ENCODE measurements at places on chromosomes 12 and 14.

DNA sequence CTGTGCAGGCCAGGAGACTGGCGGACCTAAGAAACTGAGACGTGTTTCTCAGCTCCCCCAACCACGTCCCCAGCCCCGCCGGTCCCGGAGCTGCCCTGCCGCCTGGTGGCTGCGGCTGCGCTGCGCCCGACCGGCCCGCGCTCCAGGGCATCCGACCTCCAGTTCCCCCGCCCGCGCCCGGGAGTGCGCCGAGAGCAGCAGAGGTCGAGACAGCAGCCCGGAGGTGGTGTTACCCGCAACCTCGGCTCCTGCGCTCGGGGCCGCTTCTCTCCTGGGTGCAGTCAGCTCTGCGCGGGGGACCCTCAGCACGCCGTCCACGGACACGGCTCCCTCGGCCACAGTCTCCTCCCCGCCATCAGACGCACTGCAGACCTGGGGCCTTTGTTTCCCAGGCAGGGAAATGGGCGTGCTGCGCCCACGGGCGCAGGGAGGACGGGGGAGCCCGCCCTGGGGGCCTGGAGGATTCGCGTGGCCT lies 21.6 kb upstream of the GPR132 start:
- peak; percentile 89 for DNase-seq

GRCh38 chr14:32211068-32211404 lies 8.0 kb upstream of the RNU6-8 start:
- no peak for DNase-seq

DNA sequence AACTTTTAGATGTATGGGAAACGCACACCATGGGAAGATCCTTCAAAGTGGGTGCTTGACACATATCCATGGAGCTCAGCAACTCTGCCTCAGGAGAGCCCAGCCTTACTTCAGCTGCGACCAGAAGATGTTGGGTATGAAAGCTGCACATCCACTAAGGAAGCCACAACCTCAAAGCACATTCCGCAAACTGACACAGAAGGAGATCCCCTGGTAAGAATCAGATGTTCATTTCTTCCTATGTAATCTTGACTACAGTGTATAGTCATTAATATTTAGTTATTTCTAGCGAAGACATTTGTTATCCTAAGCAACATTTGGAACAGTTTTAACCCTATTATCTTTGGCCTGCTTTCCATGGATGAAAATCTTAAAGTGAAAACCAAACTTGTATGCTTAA lies 374.2 kb downstream of the NAV3 start:
- no peak for DNase-seq

- no peak for DNase-seq
These were observed 59.8 kb upstream of the KRR1 start for GRCh38 chr12:75571204-75571603.

DNA sequence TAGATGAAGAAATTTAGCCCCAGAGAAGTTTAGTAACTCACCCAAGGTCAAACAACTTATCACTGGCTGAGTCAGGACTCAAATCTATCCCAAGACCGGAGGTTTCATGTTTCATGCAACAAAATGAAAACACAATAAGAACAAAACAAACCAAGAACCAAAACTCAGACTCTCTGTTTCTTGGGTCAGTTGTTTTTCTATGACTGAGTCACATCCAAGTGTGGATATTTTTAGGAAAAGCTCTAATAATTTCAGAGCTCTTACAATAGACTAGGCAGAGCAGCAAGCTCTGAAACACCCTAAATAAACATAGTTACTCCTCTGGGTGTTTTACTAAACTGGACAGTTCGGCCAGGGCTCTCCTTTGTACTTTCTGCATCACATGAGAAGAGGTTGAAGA lies 87.6 kb upstream of the PRB2 start:
- no peak for DNase-seq

DNA sequence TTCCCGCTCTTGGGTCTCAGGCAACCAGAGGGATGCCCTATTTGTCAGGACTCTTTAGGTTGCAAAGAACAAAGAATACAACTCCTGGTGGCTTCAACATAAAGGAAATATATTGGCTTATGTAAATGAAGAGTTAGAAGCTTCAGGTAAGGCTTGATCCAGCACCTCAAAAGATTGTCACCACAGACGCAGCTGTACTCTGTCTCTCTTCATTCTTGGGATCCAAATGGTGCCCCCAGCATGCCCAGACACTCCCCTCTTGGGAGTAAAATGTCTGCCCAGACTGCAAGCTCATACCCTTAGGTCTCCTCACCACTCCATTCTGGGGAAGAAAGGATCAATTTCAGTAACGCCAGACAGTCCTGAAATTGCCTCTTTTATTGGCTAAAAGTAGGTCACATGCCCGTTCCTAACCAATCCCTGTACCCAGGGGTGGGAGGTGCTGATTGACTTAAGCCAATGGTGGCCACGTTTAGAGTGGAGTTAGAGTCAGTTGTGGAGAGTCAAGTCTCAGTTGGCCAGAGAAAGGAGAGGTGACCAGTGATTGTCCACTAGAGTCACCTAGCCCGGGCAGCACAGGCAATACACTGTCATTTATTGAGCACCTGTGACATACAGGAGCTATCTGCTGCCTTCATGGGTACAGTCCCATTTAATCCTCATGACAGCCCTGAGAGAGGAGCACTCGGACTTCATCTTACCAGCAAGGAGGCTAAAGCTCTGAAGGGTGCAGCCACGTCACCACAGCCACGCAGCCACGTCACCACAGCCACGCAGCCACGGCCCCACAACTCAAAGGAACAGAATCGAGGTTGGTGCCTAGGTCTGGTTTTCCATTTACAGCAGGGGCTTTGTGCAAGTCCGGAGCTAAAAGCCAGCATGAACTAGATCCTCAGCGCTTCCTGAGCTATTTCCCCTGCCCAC lies 19.7 kb upstream of the BEGAIN start:
- DNase-seq = no peak

GRCh38 chr12:124673801-124674617 lies 106.6 kb upstream of the NCOR2 start:
- DNase-seq = no peak

- DNase-seq = no peak
These were observed 60.0 kb downstream of the DCAF5 start for GRCh38 chr14:69092840-69093422.

DNA sequence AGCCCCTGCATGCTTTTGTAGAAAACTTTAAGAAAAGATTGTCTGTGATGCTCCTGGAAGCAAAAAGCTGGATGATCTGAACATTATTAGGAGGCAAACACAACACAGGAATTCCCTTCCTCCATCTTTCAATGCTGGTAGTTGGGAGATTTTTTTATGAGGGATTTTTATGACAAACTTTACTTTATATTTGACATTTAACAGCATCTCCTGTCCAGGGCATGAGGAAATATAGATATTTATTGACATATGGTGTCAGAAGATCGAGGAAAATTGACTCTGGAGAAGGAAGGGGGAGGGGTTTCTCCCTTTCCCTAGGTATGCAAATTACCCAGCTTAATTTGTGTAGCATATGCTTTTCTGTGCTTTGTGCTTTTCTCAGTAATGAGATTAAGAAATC lies 37.8 kb upstream of the CISTR start:
- DNase-seq = no peak

- DNase-seq = no peak
These were observed 134.3 kb downstream of the MED13L start for GRCh38 chr12:116142936-116143898.

- no peak for DNase-seq
These were observed 238.8 kb downstream of the PAWR start for GRCh38 chr12:79451978-79452377.

DNA sequence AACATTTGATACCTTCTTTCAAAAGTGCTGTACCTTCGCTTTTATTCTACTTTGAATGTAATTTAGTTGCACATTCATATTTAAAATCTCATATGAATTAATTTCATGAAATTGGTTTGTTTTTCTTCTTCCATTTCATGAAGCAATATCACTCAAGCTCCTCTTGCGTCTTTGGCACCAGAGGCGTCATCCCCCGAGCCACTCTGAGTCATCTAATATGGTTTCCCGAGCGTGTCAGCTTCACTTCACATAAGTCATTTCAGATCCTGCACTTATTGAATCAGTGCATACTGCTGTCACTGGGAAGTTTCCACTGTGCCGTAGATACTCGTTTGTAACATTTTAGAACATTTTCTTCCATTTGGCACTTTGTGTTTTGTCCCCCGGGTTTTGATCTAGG lies 105.6 kb downstream of the SLC25A47 start:
- DNase-seq = no peak

- no peak for DNase-seq
These were observed 43.6 kb upstream of the NAA30 start for GRCh38 chr14:57346741-57347140.

DNA sequence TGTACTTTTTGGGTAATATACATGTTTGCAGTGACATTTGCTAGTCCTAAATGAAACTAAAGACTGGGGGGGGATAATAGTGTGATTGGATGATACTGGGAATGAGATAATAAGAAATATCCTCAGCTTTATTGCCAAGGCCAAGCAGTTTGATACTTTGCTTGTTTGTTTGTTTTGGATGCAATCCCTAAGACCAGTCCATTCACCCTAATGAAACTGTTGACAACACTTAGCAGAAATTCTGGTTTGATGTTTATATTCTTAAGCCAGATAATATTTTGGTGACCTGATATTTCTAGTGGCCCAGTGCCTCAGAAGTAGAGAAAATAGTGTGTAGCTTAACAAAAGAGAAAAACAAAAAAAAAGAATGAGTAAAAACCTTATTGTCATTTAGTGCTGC lies 1.8 kb downstream of the PHC1 start:
- no peak for DNase-seq

DNA sequence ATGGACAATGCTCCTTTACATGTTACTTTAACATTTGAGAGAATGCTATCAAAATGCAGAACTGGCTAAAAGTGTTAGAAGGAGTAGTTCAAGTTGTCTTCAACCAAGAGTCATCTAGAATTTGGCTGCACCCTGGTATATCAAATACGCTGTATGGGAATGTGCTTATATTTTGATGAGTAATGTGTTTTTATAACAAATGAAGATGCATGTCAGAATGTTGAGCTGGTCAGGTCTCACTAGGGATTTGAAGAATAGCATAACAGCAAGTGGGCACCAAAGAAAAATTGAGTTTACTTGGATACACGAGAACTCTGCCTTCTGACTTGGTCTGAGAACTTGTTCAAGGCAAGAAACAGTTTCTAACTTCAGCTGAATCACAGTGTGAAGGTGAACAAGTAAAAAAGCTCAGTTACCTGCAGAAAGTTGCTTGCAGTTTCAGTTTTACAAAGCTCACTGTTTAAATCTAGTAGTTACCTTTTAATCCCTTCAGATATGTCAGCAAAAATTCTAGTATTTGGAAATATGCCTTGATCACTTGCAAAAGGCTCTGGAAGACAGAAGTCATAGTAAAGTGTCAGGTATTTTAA lies 82.3 kb downstream of the PDE3A start:
- DNase-seq = no peak

DNA sequence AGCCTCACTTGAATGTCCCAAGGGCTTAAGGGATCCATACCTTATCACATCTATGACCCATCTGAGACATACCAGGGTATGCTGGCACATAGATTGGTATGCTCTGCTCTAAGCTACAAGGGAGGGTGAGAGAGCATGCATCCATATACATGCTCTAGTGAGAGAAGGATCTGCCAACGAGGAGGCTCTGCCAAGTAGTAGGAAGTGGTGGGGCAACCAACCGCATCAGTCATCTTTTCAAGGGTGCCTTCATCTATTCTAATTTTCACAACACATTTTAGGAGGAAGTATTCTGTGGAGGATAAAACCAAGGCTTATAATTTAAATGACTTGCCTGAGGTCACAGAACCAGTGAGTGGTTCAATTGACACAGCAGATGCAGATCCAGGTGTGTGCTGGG lies 6.6 kb upstream of the PPM1A start:
- DNase-seq = no peak

DNA sequence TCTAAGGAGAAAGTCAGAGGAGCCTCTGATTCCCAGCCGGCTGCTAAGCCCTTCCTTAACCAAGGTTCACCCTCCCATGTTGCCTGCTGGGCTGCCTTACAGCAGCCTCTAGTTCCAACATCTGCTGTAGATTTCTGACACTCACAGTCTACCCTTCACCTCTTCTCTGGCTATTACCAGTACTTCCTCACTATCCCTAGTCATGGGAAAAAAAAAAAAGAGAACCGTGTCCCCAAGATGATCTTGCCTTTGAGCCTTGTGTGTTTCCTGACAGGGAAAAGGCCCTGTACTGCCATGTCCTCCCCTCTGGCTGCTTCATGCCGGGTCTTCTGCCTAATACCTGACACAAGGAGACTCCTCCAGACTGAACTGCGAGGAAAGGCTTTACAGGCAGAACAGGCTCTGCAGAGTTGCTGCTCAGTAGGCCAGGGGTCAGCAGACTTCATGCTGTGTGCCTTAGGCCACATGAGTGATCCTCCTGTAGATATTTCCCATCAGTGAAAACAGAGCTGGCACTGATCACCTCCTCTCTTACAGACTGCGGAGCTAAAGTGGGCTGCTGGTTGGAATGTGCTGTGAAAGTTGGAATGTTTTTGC lies 46.8 kb downstream of the PRKCH start:
- no peak for DNase-seq

DNA sequence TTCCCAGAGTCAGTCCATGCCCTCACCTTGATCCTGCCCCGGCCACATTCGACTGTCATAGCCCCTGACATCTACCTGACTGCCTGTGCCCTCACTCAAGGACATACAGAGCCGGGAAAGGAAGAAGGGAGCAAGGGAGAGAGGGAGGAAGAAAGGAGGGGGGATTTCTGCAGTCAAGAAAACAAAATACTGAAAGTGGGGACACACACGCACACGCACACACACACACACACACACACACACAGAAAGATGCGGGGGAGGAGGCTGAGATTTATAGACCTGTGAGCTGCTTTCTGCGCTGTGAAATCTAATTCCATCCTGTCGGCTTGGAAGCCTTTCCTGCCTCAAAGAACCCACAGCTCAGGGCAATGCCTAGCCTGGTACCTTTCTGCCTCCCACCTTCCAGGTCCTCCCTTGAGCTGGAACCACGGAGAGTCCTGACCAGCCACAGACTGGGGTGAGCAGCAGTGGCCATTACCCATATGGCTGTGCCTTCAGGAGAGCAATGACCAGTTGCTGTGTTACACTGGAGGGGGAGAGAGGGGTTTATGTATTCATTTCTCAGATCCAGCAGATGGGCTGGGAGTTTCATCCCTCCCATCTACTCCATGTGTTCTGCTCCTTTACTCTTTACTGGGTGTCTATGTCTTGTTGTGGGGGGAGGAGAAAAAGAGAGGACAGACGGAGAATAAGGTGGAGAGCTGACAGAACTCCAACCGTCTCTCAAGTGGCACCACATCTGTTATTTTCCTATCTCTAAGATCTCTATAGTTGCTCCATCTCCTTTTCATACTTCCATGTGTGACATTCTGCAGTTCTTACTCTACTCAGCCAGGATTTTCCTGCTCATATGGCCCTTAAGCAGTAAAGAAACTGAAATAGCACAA lies 12.9 kb downstream of the C14orf93 start:
- DNase-seq = no peak

DNA sequence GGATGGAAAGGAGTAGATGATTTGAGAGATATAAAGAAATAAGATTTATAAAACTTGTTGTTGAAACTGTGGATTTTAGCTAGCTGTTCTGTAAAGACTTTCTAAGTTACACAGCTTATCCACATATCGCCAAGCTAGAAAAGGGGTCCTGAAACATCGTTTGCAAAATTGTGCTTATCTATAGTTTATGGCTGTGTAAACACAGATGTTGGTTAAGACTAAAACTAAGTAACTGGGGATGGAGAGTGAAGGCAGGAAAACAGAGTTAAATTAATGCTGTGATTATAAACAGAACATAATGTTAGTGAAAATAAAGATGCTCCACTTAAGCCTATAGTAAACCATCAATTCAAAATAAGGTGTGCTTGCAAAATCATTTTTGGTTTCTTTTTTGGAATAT lies 311.3 kb upstream of the DDHD1 start:
- no peak for DNase-seq

Data from H1 (cell line).